ENCODE measurements at places on chromosomes 5 and 9.

- DNase-seq = no peak
Observed at GRCh38 chr5:66680221-66680620, 84.0 kb downstream of the MAST4 start.

- DNase-seq = no peak
Observed at GRCh38 chr9:31597977-31598376, 786.5 kb upstream of the ACO1 start.

DNA sequence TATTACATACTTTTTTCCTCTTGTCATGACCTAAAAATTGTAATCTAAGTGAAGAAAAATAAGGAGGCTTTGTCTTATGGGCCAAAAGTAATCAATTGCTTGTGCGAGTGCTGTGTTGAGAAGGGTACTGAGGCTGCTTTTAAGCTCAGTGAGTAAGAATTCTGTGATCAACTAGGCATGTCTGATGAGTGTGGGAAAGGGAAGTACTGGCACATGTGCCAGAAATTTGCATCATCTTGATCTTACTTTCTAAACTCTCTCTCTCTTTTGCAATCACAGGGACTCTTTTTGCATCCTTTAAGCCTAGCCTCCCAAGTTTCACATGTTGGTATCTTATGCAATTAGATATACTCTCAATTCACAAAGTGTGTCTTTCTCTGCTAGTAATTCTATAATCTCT lies 329.9 kb downstream of the KIF4B start:
- DNase-seq = no peak

- no peak for DNase-seq
Observed at GRCh38 chr5:81544351-81545018, 150.6 kb upstream of the ACOT12 start.

GRCh38 chr9:130029223-130029973 lies 13.6 kb downstream of the FNBP1 start:
- DNase-seq = no peak

- DNase-seq = no peak
Observed at GRCh38 chr5:81971111-81971711, 612 bp upstream of the ATG10 start.

DNA sequence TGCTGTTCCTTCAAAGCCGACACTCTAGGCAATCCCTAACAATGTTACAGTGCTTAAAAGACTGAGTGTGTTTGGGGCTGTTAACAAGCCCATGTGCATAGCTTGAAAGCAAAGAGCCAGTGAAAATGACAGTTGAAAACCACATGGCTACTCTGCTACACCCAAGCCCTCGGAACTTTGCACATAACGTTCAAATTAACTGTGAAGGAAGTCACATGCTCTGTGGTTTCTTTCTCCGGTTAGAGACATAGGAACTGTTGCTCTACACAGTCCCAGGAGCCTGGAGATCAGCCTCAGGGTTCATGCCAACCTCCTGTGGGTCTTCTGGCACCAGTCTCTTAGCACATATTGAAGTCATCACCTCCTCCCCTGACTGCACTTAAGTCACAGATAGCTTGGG lies 51.1 kb downstream of the C9orf152 start:
- no peak for DNase-seq

DNA sequence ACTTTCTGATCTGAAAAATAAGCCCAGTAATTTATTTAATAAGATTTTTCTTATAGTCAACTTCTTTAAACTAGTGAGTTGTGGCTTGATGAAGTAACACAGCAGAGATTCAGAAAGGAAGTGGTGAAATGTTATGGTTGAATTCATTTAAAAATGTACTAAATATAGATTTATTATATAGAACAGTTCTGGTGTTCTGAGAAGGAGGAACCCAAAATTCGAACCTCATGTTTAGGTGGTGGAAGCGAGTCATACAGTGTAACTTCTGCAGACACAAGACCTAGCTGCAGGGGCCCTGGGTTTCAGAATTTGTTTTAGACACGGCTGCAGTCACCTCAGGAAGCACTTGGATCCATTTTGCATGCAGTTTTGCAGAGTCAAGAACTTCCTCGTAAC lies 188.2 kb downstream of the TRIO start:
- no peak for DNase-seq

GRCh38 chr5:115375893-115376292 lies 79.4 kb upstream of the CCDC112 start:
- DNase-seq = no peak

Measured in stimulated activated CD4-positive, alpha-beta T cell treated with anti-CD3 and anti-CD28 coated beads, Interleukin-1b, Interleukin-23, amount 100 ng/mL, for 4 hours (primary cell).